IMR-90 (cell line): ENCODE measurements at places on chromosomes 5 and 9. TPM values are rescaled to one million over a fixed set of nuclear protein-coding genes. Genes with fewer than 3 reads are reported as not detected.

Gene FOXD1
- 23.1 and 28.3 TPM in 2 replicates for polyA plus RNA-seq

Gene SERF1B
- 24.6 and 27.1 TPM in 2 replicates for polyA plus RNA-seq

DNA sequence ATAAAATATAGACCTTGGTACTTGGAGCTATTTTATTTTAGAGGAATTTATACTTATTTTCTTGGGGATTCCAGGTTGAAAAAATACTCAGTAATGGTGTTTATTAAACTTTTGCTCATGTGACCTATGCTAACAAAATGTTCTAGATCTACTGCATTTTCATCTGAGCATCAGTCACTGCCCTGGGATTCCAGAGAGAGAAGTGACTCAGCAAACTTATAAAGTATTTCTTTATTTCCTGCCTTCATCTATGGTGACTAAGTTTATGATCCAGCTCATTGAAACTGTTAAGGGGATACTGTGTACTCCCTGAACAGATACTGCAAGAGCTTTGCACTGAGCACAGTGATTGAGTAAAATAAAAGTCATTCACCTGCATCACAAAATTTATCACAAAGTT is 298.5 kb upstream of the CDH18 start:
- peak; percentile 58 for DNase-seq

DNA sequence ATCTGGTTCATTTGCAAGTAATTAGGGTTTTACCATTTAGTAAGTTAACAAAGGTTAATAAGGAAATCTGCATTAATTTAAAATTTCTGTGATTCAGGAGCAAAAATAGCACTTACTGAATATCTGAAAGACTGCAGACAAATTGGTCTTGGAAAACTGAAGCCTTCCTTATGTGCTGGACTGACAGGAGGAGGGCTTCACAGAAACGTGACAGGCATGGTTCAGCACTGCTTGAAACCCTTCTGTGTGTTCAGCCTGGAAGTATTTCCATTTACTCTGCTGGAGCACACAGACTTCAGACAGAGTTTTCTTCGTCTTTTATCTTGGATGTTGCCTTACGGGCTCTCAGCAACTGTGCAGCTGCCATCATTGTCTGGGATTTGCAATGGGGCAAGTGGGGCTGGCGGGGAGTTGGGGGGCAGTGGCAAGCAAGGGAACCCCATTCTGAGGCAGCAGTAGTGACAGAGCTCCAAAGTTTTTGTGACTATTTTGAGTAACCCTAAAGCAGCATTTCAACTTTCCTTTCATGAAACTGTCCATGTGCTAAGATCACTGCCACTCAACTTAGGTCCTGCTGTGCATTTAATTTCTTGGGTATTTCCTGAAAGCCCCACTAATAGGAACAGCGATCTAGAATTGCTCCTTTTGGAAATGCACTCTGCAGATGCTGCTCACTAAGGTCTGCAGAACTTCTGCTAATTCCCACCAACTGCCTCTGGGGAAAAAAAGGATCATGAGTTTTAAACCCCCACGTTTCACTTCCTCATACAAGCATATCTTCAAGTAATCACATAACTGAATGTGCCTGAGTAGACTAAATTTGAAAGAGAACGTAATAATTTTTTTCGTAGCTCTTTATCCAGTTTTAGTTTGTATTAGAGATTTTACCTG is 56.6 kb downstream of the KCNN2 start:
- DNase-seq, result no peak

- no peak for DNase-seq
These were observed 23.9 kb downstream of the GDNF start for GRCh38 chr5:37815913-37816312.
